ENCODE measurements at places on chromosomes 3 and 15. TPM values are rescaled to one million over a fixed set of nuclear protein-coding genes. Genes with fewer than 3 reads are reported as not detected.
A peak's percentile ranks its signal among the peaks of the same experiment; 100 is the strongest.

Gene RTP1
- not detected for total RNA-seq

Gene POLQ
- 0.40 TPM for total RNA-seq

Gene SLC22A13
- not detected for total RNA-seq

Gene ZNF774
- total RNA-seq: 1.7 TPM

Gene DCP1A
- 18.1 TPM for total RNA-seq

Gene MYO5C
- total RNA-seq: 12.4 TPM

Gene SERPINI1
- total RNA-seq: 4.5 TPM

DNA sequence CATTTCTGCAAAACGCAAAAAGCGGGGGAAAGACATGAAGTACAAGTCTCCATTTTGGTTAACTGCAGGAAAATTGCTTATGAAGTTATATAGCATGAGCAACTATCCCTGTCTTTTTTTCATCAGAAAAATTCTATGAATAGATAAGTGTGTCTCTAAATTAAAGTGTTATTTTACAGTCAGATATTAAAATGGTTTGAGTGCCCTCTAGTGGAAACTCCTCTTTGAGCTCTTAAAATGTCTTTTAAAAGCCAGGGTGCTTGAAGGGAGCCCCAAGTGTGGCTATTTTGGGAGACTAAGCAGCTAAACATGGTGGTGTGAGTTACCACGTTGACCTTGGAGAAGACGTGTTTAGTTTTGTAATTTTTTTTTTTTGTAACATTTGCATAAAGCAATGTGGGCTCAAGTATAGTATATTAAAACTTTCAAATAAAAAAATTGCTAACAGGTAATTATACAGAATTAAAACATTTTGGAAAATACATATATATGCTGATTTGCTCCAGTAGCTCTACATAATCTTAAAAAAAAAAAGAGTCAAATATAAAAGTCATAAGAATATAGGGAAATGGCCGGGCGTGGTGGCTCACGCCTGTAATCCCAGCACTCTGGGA, 77.2 kb downstream of the PPP2R3A start:
- H3K27ac ChIP-seq: no peak overlapping the region
- H3K4me3 ChIP-seq: no peak overlapping the region
- no peaks in the 10 kb centered on the region for H3K27me3 ChIP-seq
- no peak for DNase-seq

- no peak overlapping the region for H3K27ac ChIP-seq
- H3K27me3 ChIP-seq: no peaks in the 10 kb centered on the region
- DNase-seq: no peak
- H3K36me3 ChIP-seq: peaks cover 82% of the 10 kb centered on the region
- peaks cover 5% of the 10 kb centered on the region for H3K4me1 ChIP-seq
These were observed 16.9 kb downstream of the CDAN1 start for GRCh38 chr15:42720071-42720470.

DNA sequence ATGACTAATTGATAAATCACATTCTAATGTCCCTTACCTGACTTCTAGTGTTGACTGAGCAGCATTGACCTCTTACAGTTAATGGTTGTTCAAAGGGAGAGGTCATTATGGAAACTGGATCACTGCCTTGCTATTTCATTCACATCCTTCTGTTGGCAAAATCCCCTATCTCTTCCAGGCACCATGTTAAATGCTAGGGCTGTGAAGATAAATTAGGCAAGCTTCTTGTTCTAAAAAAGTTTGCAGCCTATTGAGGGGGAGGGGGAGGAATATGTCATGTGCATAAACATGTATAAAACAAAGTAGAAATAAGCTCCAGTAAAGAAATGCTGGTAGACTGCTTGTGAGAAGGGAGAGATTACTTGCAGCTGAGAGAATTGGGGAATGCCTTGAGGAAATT, 84.8 kb upstream of the MLF1 start:
- no peaks in the 10 kb centered on the region for H3K36me3 ChIP-seq
- H3K4me3 ChIP-seq: no peak overlapping the region
- no peak for DNase-seq
- no peaks in the 10 kb centered on the region for H3K27me3 ChIP-seq
- H3K4me1 ChIP-seq: no peaks in the 10 kb centered on the region
- no peak overlapping the region for H3K27ac ChIP-seq

DNA sequence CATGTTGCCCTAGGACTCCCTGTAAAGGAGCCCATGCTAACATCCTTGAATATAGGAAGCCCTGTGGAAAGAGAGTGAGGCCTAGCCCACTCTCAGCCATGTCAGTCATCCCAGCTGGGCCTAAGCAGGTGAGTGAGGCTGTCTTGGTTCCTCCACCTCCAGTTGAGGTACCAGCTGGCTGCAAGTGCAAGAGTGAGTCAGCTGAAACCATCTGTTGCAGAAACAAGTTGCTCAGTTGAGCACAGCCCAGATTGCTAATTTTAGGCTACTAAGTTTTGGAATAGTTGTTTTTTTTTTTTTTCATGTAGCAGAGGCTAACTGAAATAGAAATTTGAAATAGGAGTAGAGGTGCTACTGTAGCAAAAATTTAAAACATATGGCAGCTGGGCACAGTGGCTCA, 43.7 kb upstream of the ADPGK start:
- no peak overlapping the region for H3K27ac ChIP-seq
- H3K27me3 ChIP-seq: no peaks in the 10 kb centered on the region
- no peaks in the 10 kb centered on the region for H3K4me1 ChIP-seq
- H3K36me3 ChIP-seq: no peaks in the 10 kb centered on the region
- no peak for DNase-seq

GRCh38 chr15:74332611-74333010, 34.8 kb downstream of the CYP11A1 start:
- H3K36me3 ChIP-seq: no peaks in the 10 kb centered on the region
- no peak overlapping the region for H3K27ac ChIP-seq
- no peaks in the 10 kb centered on the region for H3K27me3 ChIP-seq
- H3K4me3 ChIP-seq: no peak overlapping the region
- H3K4me1 ChIP-seq: no peaks in the 10 kb centered on the region
- no peak for DNase-seq

GRCh38 chr3:107676469-107677309, 153.9 kb downstream of the BBX start:
- DNase-seq: no peak
- H3K36me3 ChIP-seq: no peaks in the 10 kb centered on the region
- peaks cover 80% of the 10 kb centered on the region for H3K4me1 ChIP-seq
- no peak overlapping the region for H3K27ac ChIP-seq

- DNase-seq: no peak
- H3K4me3 ChIP-seq: no peak overlapping the region
- H3K36me3 ChIP-seq: peaks cover 20% of the 10 kb centered on the region
- H3K4me1 ChIP-seq: peaks cover 31% of the 10 kb centered on the region
- H3K27ac ChIP-seq: peak overlapping the region; percentile 15
These were observed 41.5 kb downstream of the PDHB start for GRCh38 chr3:58392181-58392580.

DNA sequence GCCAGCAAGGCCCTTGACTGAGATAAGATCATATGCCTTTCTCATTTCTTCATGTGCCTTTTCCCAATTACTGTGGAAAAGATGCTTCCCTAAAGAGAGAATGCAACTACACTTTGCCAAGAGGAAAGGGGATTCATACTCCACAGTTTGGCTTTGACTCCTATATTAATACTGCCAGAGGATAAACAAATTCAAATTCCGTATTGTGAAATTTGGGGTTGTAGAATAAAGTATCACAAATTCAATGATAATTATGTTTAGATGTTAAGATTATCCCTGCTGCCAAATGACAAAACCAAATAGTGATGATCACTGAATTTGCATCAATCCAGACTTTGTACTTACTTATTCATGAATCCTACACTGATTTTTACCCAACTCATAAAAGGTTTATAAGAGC, 88.5 kb upstream of the MNS1 start:
- H3K27me3 ChIP-seq: peaks cover 4% of the 10 kb centered on the region
- H3K4me3 ChIP-seq: no peak overlapping the region
- H3K36me3 ChIP-seq: no peaks in the 10 kb centered on the region
- no peaks in the 10 kb centered on the region for H3K4me1 ChIP-seq

- no peaks in the 10 kb centered on the region for H3K27me3 ChIP-seq
- peaks cover 6% of the 10 kb centered on the region for H3K4me1 ChIP-seq
- no peak overlapping the region for H3K27ac ChIP-seq
- no peak overlapping the region for H3K4me3 ChIP-seq
- no peaks in the 10 kb centered on the region for H3K36me3 ChIP-seq
These were observed 188.5 kb downstream of the TPRG1 start for GRCh38 chr3:189360291-189360690.

DNA sequence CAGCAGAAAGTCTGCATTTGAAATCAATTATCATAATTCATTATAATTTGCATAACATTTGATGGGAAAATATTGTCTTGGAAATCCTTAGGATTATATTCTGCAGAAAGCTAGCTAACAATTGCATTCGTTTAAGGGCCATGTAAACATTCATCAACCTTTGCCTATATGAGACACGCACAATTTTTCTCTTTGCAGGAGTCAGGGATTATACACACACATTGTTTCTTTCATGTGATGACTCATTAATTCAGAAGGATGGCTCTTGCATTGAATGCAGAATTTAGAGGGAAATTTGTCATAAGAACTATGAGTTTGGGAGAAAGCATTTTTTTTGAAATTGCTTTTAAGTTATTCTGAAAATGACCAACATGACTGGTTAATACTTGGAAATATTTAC, 844.7 kb downstream of the DIPK2A start:
- H3K27ac ChIP-seq: no peak overlapping the region
- H3K4me3 ChIP-seq: no peak overlapping the region
- no peaks in the 10 kb centered on the region for H3K36me3 ChIP-seq
- H3K27me3 ChIP-seq: no peaks in the 10 kb centered on the region
- no peak for DNase-seq

DNA sequence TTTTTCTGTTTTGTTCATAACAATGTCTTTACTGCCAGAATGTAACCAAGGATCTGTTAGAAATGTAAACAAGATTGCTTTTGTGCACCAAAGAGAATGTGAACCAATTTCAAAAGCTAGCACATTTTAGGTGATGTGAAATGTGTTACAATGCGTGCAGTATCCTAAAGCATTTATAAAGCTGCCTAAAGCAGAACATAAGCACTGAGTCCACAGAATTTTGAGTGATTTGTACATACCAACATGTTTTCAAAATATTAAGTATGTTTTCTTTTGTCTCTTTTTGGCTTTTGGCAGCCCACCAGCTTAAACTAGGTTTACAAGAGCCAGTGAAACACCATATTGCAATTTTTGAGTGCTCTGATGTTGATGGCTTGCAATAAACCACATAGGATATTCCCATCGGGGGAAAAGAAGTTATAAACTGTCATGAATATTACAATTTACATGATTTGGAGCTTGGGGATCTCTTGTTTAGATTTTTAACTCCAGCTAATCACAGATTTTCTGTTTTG, 364.0 kb downstream of the ZIC1 start:
- H3K27me3 ChIP-seq: no peaks in the 10 kb centered on the region
- H3K36me3 ChIP-seq: no peaks in the 10 kb centered on the region
- H3K27ac ChIP-seq: no peak overlapping the region
- no peaks in the 10 kb centered on the region for H3K4me1 ChIP-seq
- DNase-seq: no peak

GRCh38 chr3:158107605-158108444, 1.6 kb upstream of the SHOX2 start:
- H3K27me3 ChIP-seq: peaks cover 15% of the 10 kb centered on the region
- H3K4me1 ChIP-seq: peaks cover 66% of the 10 kb centered on the region
- H3K27ac ChIP-seq: no peak overlapping the region
- H3K36me3 ChIP-seq: no peaks in the 10 kb centered on the region

GRCh38 chr3:178063461-178063860, 472.8 kb upstream of the KCNMB2 start:
- peaks cover 39% of the 10 kb centered on the region for H3K4me1 ChIP-seq
- H3K27ac ChIP-seq: no peak overlapping the region
- H3K36me3 ChIP-seq: no peaks in the 10 kb centered on the region
- no peaks in the 10 kb centered on the region for H3K27me3 ChIP-seq
- no peak overlapping the region for H3K4me3 ChIP-seq

- H3K27ac ChIP-seq: no peak overlapping the region
- H3K36me3 ChIP-seq: no peaks in the 10 kb centered on the region
- H3K4me1 ChIP-seq: peaks cover 23% of the 10 kb centered on the region
- H3K27me3 ChIP-seq: no peaks in the 10 kb centered on the region
These were observed 4.6 kb upstream of the AMOTL2 start for GRCh38 chr3:134378818-134379217.

DNA sequence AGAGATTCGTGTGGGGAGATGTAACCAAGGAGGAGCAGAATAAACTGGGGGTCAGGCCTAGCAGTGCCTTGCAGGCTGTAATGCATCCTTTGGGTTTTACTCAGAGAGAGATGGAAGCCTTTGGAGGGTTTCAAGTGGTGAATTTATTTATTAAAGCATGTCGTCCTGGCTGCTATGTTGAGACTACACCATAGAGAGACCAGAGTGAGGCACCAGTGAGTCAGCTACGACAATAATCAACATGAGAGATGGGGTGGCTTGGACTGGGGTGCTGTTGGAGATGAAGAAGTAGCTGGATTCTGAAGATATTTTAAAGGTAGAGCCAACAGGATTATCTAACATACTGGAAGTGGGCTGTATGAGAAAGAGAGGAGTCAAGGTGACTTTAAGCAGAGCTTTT, 335.3 kb upstream of the ARHGEF26 start:
- H3K27ac ChIP-seq: no peak overlapping the region
- H3K4me3 ChIP-seq: no peak overlapping the region
- no peaks in the 10 kb centered on the region for H3K36me3 ChIP-seq
- no peak for DNase-seq
- H3K4me1 ChIP-seq: no peaks in the 10 kb centered on the region
- H3K27me3 ChIP-seq: no peaks in the 10 kb centered on the region
